CD4-positive, alpha-beta T cell treated with Interleukin-12 subunit alpha and Interleukin-12 subunit beta, for 1 hour (primary cell): ENCODE measurements at places on chromosomes 4 and X.

- DNase-seq, result no peak
These were observed 258.7 kb upstream of the SLC7A11 start for GRCh38 chr4:138500869-138501268.

GRCh38 chr4:137156054-137156453, 376.2 kb downstream of the PCDH18 start:
- no peak for DNase-seq

- DNase-seq, result no peak
These were observed 66.5 kb downstream of the SHROOM4 start for GRCh38 chrX:50747471-50747900.

GRCh38 chr4:37837446-37837845, 11.0 kb downstream of the PGM2 start:
- DNase-seq, result no peak

DNA sequence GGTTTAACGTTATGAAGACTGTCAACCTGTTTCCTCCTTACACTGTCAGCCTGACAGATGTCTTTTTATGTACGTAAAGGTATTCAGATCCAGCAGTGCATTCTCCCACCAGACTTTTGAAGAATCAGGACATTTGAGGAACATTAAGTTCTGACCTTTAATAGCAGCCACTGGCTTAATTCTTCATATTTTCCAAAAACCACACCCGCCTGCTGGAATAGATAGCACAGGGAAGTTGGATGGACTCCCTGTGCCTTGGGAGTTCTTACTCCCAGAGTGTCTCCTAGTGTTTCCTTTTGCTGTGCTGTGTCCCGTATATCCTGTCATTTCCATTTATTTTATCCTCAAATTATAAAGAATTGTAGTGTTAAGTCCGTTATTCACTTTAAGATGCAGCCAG, 94.5 kb downstream of the AFF1 start:
- no peak for DNase-seq
